ENCODE measurements at places on chromosomes 12 and 14.

- no peak for DNase-seq
Observed at GRCh38 chr12:46082490-46083200, 92.3 kb upstream of the SCAF11 start.

DNA sequence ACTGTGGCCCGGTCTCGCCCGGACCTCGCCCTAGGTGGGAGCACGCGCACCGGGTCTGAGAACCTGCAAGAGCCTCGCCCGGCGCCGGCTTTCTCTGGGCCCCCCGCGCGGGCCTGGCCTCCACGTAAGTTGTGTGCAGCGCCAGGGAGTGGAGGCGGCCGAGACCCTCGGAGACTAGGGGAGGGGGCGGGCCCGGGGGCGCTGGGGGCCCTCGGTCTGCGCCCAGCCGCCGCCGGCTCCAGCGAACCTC is 183 bp upstream of the PRMT8 start:
- no peak for DNase-seq

DNA sequence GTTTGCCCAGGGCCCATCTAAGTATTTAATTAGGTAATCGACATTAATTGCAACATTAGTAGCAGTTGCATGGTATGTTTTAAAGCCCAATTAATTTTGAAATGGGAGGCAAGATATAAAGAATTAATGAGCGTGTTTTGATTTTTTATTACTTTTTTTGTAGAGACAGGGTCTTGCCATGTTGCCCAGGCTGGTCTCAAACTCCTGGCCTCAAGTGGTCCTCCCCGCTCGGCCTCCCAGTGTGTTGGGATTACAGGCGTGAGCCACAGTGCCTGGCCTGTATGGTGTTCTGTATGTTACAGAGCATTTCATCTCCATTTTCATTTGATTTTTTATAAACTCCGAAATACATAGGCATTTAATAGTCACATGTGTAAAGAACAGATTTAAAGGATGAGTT is 856 bp downstream of the GOLGA5 start:
- no peak for DNase-seq

DNA sequence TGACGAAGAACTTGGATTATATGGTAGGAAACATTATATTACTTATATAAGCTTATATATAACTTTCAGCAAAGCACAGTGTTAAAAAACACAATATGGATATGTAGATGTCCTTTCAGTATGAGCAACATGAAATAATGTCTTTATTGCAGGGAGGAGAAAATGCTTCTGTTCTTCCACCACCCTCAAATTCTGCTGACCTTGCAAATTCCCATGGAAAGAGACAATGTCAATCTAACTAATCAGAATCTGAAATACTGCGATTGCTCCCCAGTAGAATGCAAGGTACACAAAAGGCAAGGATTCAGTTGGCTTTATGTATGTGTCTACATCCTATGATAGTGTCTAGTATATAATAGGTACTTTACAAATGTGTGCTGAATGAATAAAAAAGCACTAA is 26.4 kb downstream of the MGAT4C start:
- DNase-seq: no peak

All from skeletal muscle cell (primary cell).